EH (cell line): ENCODE measurements at places on chromosomes 5 and 9.

GRCh38 chr9:121645853-121646807 is 5.3 kb upstream of the DAB2IP start:
- no peak for DNase-seq

GRCh38 chr5:55226027-55226933 is 835 bp downstream of the MCIDAS start:
- DNase-seq, result peak; percentile 43

- DNase-seq, result no peak
These were observed 93.3 kb downstream of the TLE1 start for GRCh38 chr9:81595887-81596543.

DNA sequence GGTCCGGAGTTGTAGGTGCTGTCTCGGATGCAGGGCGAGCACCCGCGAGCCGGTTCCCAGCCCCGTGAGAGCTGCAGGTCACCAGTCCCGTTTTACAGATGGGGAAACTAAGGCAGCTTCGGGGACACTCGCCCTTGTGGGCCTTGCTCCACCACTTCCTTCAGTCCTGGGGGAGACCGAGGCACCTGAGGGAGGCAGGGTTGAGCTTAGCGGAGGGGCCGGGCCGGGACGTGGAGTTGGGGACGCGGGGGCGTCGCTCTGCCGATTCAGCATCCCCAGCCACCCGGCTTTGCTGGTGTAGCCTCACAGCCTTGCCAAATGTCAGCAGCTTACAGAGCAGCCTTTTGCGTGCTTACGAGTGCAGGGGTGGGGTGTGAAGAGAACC is 530 bp downstream of the BBLN start:
- DNase-seq, result peak; percentile 36

- DNase-seq, result peak; percentile 59
These were observed 83.7 kb downstream of the MYO10 start for GRCh38 chr5:16852251-16853005.

- DNase-seq, result no peak
These were observed 386.8 kb upstream of the PTPRD start for GRCh38 chr9:10999646-11000045.

GRCh38 chr5:128532127-128532526 is 5.9 kb downstream of the FBN2 start:
- peak; percentile 23 for DNase-seq

- DNase-seq, result no peak
These were observed 53.9 kb downstream of the ADAM19 start for GRCh38 chr5:157521704-157522029.

GRCh38 chr5:160692271-160692670 is 159.7 kb downstream of the ATP10B start:
- DNase-seq, result no peak

DNA sequence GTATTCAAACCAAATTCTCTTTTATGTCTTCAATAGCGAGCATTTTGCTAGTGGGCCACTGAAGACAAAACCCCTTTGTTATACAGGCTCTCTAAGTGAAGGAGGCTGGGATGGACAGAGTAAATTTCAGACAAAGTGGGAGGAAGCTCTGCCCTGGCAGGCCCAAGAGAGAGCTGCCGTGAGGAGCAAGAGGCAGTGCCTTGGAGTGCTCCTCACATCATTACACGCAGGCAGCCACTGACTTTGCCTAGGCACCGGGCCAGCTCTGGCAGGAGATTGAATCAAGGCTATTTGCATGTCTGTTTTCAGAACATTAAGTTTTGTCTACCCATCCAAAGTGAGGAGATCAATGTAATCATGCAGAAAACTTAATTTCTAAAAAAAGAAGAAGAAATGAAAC is 167.7 kb downstream of the CCDC192 start:
- peak; percentile 39 for DNase-seq

DNA sequence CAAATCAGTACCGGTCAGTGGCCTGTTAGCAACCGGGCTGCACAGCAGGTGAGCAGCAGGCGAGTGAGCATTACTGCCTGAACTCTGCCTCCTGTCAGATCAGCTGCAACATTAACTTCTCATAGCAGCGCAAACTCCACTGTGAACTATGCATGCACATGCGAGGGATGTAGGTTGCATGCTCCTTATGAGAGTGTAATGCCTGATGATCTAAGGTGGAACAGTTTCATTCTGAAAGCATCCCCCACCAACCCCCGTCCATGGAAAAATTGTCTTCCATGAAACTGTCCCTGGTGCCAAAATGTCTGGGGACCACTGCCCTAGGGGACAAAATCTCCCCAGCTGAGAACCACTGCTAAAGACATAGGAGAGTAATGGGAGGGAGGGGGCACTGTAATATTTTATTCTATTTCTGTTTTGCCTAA is 51.1 kb downstream of the P4HA2 start:
- DNase-seq, result no peak

DNA sequence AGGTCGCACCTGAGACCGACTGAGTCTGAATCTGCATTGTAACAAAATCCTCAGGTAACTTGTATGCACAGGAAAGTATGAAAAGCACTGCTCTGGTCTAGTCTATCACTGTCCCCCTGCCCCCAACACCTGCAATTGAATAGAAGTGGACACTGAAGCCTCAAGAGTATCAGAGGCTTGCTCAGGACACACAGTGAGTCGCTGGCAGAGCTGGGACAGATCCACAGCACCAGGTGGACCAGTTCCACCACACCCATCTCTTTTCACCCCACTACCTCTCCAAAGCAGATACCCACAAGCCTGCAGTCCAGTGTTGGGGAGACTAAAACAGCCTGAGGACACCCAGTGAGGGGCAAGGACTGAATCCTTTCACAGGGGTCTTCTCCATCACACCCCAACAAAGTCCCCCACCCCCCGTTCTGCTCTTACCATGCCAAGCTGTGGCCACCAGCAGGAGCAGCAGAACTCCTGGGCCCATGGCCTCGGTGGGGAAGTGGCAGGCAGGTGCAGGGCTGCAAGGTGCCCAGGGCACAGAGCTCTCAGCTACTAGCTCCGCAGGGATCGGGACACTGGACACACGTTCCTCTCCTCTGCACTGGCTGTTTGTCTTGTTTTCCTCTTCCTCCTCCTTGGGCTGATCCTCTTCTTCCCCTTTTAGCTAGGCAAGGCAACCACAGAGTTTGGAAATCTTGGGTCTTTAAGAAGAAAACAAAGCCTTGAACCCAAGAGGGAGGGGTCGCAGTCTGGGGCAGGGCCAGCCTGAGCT is at the start of gene CSF1R:
Gene CSF1R, minus strand, starts transcription at position 605 of the 766 bp plus-strand sequence. Its CDS starts 127 bp downstream, at position 478.
- no peak for DNase-seq
